Fibroblast of skin of right biceps (primary cell): ENCODE measurements at places on chromosomes 2 and 18.

GRCh38 chr2:47043142-47043890 lies 111.8 kb downstream of the STPG4 start:
- peak; percentile 95 for DNase-seq

- DNase-seq, result no peak
Measured at GRCh38 chr2:171100370-171100769, 60.3 kb downstream of the TLK1 start.

GRCh38 chr2:147449323-147449991 lies 395.4 kb upstream of the ACVR2A start:
- no peak for DNase-seq

DNA sequence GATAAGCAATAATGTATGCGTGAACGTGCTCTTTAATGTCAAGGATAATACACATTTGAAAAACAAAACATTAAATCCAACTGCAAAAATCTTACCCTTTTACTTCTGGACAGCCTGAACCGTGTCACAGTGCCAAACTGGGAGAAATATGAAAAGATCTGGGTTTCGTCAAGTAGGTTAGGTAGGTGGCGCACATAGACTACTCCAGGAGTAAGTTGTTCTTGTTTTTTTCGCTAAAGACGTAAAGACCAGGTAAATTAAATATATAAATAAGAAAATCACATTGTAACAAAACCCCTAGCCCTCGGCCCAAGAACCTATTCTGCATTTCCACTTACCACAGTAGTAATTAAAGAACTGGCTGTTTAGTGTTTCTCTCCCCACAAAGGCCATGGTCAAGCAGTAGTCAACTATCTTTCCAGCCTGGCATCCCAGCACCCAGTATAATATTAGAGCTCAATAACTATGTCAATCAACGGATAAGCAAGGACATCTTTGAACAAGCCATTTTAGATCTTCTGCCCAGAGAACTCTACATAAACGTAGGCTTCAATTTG lies 1.1 kb downstream of the NIFK start:
- no peak for DNase-seq

GRCh38 chr2:151111599-151112278 lies 149.9 kb downstream of the RBM43 start:
- peak; percentile 83 for DNase-seq

DNA sequence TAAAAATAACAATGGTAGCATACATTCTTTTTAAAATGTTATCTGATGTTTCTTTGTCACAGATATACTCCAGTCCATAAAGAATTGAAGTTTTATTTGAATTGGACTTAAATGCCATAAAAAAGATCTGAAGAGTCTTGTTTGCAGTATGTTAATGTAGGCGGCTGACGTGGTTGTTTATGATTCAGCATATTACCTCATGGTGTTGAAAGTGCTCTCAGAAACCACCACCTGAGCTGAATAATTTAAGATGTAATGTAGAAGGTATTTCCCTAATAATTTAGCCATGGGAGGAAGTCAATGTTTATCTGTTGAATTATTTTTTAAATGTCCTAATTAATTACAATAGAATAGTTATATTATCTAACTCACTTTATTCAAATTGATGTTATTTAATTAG lies 58.6 kb upstream of the CHN1 start:
- DNase-seq, result no peak
